ENCODE measurements at places on chromosomes 2 and 18.

GRCh38 chr18:42067518-42067917 lies 112.5 kb downstream of the PIK3C3 start:
- DNase-seq: no peak

GRCh38 chr2:177195194-177195593 lies 17.4 kb upstream of the HNRNPA3 start:
- no peak for DNase-seq

DNA sequence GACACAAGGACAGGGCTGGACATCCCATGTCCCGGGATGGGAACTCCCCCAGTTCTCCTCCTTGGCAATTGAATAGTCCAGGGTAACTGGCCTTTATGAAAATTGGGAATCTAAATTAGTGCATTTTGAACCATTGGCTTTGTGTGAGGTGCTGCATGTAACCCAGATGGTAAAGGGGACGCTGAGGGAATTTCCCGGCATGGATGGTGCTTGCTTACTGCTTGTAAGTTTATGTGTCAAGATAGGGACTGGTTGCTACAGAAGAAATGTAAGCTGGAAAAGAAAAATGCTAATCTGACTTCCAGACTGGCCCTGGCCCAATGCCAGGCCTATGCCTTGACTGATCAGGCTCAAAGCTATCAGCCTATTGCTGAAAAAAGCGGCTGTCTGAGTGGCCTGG lies 1096.7 kb upstream of the DDX18 start:
- no peak for DNase-seq

- DNase-seq: no peak
Observed at GRCh38 chr18:74084184-74084855, 63.3 kb downstream of the FBXO15 start.

DNA sequence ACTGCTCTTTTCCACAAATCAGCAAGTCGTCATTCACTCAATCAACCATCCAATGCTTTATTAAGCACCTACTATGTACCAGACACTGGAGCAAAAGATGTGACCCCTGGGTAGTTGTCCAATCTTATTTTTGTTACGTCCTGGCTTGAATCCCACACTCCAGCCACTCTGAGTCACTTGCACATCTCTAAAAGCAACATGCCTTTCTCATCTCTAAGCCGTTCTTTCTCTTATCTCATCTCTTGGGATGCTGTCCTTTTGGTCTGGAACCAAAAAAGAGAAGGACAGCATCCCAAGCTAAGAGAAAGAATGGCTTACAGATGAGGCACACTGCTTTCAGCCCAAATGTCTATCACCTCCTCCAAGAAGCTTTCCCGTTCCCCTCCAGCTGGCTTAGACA lies 58.8 kb downstream of the RNF152 start:
- DNase-seq: no peak

- peak; percentile 6 for DNase-seq
Observed at GRCh38 chr2:174495365-174496012, 8.7 kb upstream of the GPR155 start.
